ENCODE measurements at places on chromosomes 6 and 20.

DNA sequence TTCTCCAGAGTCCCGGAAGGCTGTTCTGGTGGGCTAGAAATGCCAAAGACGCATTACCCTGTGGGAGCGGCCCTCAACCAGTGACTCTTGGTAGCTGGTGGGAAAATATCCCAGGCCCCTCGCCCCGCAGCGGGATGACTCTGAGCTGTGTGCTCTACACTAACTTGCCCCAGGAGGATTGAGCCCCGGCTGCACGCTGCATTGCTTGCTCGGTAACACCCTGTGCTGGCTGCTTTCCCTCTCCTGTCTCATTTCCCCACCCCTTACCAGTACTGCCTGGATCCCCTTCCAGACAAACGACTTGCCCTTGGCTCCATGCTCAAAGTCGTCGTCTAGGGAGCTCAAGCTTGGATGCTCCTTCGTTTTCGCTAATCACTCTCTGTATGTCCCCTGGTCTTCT, 411.8 kb upstream of the SULF2 start:
- DNase-seq, result no peak

- no peak for DNase-seq
Measured at GRCh38 chr6:70051197-70052124, 185.1 kb downstream of the COL19A1 start.

GRCh38 chr20:46990596-46991104, 96.0 kb downstream of the EYA2 start:
- DNase-seq, result no peak

- DNase-seq, result no peak
Measured at GRCh38 chr20:62624325-62624690, 18.0 kb upstream of the SLCO4A1 start.

DNA sequence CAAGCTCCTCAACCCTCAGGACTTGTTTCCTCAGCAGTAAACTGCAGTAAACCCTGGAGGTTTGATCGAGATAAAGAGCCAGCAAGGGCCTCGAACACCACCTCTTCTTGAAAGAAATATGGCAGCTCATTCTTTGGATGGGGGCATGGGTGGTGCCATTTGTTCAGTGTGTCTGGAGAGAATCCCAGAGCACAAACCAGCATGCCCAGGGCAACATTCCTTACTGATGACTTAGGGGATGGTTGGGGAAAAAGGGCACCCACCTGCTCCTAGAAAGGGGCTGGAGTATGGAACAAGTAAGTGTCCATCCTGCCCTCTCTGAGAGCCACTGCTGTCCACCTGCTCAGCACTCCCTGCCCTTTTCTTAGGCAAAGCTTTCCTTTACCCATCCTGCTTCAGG, 31.3 kb upstream of the ZFAND3 start:
- DNase-seq, result no peak

DNA sequence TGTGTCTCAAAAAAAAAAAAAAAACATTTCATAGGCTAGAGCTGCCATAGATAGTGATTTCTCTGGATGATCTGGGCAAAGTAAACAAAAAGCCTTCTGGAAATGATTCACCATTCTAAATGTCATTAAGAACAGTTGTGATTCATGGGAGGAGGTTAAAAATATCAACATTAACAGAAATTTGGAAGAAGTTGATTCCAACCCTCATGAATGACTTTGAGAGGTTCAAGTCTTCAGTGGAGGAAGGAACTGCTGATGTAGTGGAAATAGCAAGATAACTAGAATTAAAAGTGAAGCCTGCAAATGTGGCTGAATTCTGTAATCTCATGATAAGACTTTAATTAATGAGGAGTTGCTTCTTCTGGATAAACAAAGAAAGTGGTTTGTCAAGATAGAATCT, 26.8 kb upstream of the MMP24 start:
- no peak for DNase-seq

DNA sequence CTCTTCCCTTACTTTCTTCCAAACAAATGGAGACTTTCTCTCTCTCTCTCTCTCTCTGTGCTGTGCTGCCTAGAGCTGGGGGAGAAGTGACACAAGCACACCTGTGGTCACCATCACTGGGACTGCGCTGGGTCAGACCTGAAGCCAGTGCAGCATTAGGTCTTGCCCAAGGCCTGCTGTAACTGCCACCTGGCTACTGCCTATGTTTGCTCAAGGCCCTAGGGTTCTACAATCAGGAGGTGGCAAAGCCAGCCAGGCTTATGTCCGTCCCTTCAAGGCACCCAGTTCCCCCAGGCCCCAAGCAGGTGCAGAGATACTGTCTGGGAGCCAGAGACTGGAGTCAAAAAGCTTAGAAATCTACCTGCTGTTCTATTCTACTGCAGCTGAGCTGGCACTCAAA, 49.4 kb upstream of the TOP1 start:
- DNase-seq, result no peak

- DNase-seq, result peak; percentile 4
Measured at GRCh38 chr6:90993770-90994169, 406.9 kb upstream of the MAP3K7 start.

DNA sequence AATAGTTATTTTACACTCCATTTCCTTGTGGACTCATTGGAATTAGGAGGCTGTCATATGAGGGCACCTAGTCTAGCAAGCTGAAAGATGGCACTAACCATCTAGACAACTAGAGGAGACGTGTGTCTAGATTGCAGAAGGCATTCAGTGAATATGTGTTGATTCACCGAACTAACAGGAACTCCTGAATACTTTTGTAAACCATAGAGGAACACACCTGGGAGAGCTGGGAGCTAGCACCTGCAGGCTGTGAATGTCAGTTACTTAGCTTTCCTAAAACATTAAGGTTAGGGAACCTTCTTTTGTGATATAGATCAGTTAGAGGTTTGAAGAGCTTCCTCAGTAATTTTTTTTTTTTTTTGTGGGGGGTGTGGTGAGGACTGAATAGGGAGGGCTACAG, 7.7 kb downstream of the OPN5 start:
- DNase-seq, result no peak

- DNase-seq, result peak; percentile 73
Measured at GRCh38 chr6:150001295-150002008, 23.9 kb downstream of the RAET1L start.

- DNase-seq, result no peak
Measured at GRCh38 chr6:9948678-9949077, 466.2 kb downstream of the TFAP2A start.

GRCh38 chr6:144334150-144334708, 49.1 kb downstream of the UTRN start:
- DNase-seq, result peak; percentile 74

GRCh38 chr6:13222048-13222447, 106.3 kb downstream of the TBC1D7 start:
- no peak for DNase-seq

DNA sequence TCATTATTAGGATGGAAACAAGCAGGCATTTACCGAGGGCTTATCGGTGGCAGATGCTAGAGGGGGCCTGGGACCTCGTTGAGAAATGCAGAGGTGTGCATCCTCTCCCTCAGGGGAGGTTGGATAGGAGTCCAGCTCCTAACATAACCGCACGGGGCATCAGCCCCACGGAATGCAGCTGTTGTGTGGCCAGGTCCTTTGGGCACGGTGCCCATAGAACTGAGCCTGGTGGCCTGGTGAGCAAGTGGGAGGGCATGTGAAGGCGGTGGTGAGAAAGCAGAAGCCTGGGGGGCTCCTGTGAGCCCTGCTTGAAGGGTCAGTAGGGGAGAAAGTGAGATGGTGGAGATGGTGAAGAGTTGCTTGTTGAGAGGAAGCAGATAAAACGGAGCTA, 143.7 kb downstream of the CDH26 start:
- no peak for DNase-seq

GRCh38 chr6:73515204-73515655, 5.6 kb downstream of the EEF1A1 start:
- peak; percentile 64 for DNase-seq

GRCh38 chr20:56362833-56363413, 4.1 kb downstream of the FAM210B start:
- DNase-seq, result no peak

DNA sequence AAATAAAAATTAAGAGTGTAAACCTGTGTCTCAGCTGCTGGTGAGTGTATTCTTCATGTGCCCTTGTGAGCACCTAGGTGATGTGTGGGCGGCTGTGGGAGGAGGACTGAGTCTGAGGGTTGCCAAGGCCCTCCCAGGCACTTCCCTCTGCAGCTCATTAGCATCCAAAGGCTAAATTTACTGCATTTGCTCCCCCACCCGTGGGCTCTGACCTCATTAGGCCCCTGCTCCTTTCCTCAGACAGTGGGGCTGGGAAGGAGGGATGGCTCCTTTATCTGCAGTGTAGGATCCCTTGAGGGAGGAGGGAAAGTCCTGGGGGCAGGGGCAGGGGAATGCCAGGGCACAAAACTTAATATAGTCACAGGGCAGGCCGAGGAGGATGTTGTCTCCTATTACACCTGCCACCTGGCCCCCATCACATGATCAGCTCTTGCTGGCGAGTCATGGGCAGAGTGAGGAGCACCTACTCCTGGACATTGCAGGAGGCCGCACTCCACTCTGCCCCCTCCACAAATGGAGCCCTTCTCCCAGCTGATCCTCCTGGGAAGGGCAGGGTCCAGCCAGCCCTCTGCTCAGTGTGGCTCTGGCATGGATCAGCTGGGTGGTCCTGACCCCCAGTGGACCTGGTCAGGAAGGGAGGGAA, 133.2 kb downstream of the MRPL14 start:
- no peak for DNase-seq

- peak; percentile 69 for DNase-seq
Measured at GRCh38 chr6:42136508-42137193, 5.8 kb downstream of the C6orf132 start.

DNA sequence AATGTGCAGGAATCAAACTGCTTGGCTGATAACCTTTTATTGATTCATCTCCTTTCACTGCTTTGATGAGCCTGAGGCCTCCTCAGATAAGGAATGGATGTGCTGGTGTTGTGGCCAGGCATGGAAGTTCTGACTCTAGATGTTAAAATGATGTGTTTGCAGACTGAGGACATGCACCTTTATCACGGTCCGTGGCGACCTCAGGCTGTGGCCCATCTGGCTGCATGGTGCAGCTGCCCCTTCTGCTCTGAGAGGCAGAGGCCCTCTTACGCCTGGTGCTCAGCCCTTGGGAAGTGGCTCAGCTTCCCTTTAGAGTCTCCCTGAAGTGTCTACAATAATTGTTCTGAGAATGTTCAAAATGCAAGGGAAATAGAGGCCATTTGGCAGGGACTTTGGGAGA, 26.2 kb downstream of the CDH4 start:
- no peak for DNase-seq

DNA sequence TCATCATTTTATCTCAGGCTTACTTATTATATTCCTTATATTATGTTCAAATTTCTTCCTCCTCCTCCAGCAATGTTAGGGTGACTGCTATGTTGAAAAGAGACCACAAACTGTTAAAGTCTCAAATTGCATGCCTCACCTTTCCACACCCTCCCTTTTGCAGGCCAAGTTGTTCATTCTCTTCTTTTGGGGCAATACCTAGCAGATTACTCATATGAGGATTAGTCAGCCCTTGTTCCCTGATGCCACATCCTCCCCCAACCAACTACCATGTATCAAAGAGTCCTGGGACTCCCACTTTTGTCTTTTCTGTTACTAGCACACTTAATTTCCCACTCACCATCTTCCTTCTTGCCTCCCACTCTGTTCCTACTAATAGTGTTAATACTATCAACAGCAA, 434.7 kb downstream of the BCKDHB start:
- peak; percentile 65 for DNase-seq

DNA sequence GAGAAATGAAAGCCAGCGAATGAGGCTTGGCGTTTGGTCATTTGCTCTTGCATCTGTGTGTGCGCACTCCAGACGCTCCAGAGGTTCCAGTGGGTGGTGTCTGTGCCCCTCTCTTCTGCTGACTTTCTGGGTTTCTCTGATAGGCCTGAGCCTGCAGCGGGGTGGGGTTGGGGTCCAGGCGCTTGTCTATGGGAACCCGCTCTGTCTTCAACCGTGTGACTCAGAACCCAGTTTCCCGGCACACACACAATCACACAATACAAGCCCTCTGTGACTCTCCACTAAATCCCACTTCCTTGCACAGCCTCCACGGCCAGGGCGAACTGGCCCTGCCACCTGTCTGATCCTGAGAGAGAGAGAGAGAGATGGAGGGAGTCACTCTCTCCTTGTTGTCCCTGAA, 24.6 kb downstream of the RBM38 start:
- no peak for DNase-seq

- DNase-seq, result no peak
Measured at GRCh38 chr20:17761604-17762003, 61.8 kb downstream of the BANF2 start.

GRCh38 chr6:26087284-26088115, at the start of gene HFE:
Gene HFE, plus strand, starts transcription at chr6:26087429. Its CDS starts 12 bp downstream, at chr6:26087441.
- peak; percentile 28 for DNase-seq

- DNase-seq, result no peak
Measured at GRCh38 chr6:130837067-130837466, 9.9 kb downstream of the SMLR1 start.

DNA sequence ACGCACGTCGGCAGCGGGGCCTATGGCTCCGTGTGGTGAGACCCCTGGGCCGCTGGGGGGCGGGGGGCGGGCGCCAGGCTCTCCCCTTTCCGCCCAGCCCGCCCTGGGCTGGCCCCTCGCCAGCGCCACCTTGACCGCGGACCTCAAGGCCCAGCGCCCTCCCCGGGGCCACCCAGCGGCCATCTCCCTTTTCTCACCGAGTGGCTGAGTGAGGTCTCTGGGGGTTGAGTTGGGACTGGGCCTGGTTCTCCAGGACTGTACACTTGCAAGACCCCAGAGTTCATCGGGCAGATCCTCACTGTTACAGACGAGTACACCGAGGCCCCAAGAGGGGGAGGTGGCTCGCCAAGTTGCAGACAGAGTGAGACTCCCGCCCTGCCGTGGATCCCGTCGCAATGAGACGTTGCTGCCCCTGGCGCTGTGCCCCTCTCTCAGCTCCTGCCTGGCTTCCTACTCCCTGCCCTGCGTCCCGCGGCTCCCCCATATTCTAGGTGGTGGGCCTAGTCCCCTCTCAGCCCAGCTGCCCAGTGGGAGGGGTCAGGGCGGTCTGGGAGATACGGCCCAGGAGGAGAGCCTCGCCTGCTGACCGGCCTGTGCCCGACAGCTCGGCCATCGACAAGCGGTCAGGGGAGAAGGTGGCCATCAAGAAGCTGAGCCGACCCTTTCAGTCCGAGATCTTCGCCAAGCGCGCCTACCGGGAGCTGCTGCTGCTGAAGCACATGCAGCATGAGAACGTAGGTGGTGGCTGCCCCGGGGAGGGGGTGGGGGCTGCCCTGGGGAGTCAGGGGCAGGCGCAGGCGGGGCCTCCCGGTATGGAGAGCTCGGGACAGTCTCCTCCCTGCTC, 576 bp downstream of the MAPK13 start:
- peak; percentile 49 for DNase-seq

- DNase-seq, result no peak
Measured at GRCh38 chr6:53746442-53747103, 48.2 kb upstream of the LRRC1 start.

GRCh38 chr6:35177596-35177995, 36.2 kb upstream of the SCUBE3 start:
- no peak for DNase-seq

DNA sequence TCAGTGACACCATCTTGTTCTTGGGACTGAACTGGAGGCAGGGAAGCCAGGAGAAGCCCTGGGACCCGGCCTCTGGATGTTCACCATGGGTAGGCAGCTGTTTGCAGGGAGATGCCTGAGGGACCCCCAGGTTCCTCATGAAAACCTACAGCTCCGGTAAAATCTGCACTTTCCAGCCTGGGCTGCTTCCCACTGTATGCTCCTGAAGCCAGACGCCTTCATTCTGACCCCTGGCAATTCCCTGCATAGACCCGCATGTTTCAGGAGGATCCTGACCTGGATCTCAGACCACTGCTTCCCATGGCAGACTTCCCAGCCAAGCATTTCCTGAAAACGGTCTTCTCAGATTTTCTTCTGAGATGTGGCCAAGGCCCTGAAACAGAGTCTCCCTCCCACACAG, 306.7 kb downstream of the PREX1 start:
- no peak for DNase-seq

Measured in activated CD4-positive, alpha-beta T cell treated with anti-CD3 and anti-CD28 coated beads, Interleukin-10, Interleukin-2, amounts not matched to agents 100 ng/mL and 50 ng/mL, durations not matched to agents 16 hours and 8 hours (primary cell).